T-helper 9 cell (primary cell): ENCODE measurements at places on chromosomes 6 and 20.

DNA sequence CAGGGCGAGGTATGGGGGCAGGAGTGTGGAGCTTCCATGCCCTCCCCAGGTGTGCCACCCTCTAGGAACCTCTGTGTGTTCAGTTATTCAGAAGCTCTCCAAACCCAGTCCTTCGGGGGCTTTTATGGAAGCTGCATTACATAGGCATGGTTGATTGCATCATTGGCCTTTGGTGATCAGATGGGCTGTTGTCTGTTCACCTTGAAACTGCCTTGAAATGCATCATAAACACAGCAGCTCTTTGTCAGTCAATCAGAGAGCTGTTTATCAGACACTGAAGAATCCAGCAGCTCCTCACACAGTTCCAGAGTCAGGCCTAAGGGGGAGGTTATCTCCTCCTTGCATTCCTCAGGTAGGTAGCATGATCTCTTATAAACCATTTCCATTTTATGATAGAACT lies 62.4 kb downstream of the E2F3 start:
- DNase-seq = no peak

- DNase-seq = no peak
Measured at GRCh38 chr20:16777126-16777525, 29.0 kb downstream of the OTOR start.

- no peak for DNase-seq
Measured at GRCh38 chr6:12653486-12653885, 63.1 kb upstream of the PHACTR1 start.

DNA sequence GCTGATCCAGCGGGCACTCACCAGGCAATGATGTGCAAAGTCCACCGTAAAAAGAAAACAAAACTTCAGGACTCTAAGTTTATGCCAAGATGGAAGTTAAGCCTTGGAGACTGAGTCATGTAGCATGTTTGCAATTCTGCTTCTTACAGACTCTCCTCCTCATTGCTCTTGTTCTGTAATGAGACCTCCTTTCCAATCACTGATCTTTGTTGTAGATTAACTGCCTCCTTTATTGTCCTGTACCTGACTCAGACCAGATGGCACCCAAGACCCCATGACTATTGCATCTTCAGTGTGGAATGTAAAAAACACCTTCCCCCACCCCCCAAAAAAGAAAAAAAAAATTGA lies 11.2 kb downstream of the NEU1 start:
- DNase-seq = no peak

DNA sequence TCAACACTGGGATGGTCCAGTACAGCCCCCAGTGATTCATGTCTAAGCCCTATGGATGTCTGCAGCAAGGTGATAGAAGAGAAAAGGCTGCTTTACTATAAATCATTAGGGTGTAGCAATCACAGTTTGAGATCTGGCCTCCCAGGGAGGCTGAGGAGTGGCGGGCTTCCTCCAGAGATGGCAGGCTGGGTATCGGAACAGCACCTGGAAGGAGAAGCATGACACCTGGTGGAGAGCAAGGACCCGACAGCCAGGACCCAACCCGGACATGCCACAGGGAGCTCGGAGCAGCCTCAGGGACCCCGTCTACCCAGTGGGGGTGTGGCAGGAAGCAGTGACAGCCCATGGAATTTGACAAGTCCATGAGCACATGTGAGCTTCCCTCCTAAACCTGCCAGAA lies 114.8 kb upstream of the CD93 start:
- no peak for DNase-seq

DNA sequence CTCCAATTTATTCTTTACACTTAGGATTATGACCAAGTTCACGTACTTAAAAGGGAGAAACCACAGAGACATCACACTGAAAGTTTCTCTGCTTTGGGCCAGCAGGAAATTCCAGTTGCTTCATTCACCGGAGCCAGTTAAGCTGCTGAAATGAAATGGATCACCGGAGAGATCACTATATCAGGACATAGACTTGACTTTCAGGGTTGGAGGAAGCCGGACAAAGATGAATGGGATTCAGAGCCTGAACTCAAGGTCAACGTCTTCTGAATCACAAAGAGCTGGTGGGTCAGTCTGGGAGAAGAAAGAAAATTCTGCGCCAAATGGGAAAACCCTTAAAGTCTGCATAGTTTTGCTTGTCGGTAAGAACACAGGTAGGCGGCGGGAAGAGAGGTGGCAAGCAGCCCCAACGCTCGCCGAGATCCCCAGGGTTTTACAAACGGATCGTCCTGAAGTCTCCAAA lies 81.9 kb upstream of the CCDC28A start:
- no peak for DNase-seq

DNA sequence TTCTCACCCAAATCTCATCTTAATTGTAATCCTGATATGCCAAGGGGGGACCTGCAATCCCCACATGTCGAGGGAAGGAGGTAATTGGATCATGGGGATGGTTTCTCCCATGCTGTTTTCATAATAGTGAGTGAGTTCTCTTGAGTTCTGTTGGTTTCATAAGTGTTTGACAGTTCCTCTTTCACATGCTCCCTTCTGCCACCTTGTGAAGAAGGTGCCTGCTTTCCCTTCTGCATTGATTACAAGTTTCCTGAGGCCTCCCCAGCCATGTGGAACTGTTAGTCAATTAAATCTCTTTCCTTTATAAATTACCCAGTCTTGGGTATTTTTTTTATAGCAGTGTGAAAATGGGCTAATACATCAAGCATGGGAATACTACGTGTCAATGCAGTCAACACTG lies 925.0 kb upstream of the MAN1A1 start:
- DNase-seq = no peak

- DNase-seq = no peak
Measured at GRCh38 chr20:20740541-20740940, 28.1 kb upstream of the RALGAPA2 start.

DNA sequence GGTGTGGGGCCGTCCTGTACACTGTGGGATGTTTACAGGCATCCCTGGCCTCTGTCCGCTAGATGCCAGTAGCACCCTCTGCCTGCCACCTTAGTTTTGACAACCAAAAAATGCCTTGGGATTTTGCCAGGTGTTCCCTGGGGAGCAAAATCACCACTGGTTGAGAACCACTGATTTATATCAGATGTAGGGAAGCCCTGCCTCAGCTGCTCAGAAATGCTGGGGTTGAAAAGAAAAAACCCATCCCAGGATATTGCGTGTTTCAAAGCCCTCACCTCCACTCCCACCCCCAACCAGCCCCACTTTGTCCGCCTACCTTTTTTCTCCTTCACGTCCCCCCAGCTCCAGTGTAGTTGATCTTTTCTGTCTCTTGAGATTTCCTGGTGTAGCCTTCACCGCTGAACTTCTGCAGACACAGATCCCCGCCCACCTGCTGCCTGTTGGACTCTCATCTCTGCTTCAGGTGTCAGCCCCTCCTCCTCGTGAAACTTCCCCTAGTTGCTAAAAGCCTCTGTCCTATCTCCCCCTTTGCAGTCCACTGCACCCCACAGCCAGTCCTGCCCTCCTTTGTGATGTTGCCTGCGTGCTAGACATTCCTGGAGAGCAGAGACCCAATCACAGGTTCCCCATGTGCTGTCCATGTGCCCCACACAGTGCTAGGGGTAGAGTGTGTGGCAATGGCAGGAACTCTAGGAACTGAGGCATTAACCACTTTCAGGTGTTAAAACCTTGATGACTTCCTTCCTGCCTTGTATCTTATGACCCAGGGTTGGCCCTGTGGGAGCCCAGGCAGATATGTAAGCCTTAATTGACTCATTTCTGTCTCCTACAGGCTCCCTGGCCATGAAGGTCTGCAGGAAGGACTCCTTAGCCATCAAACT lies 98.9 kb downstream of the TBC1D7 start:
- DNase-seq = no peak

- DNase-seq = no peak
Measured at GRCh38 chr6:297571-298232, 5.4 kb downstream of the DUSP22 start.
